Thoracic aorta (tissue), 2 donors: ENCODE measurements at places on chromosomes 11 and 22. TPM values are rescaled to one million over a fixed set of nuclear protein-coding genes. Genes with fewer than 3 reads are reported as not detected.

DNA sequence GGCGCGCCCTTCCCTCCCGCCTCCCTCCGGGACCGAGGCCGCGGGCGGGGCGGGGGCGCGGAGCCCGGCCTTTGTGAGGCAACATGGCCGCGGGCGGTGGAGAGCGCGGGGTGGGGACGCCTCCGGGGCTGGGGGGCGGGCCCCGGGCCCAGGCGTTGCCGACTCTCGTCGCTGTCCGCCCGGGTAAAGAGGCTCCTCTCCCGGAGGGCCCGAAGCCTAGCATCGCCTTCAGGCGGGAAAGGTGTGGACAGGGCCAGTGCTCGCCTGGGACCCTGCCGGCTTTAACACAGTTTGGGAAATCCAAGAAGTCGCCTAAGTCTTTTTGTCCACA, 369 bp downstream of the DGCR8 start:
- DNase-seq = peak; percentile 11

DNA sequence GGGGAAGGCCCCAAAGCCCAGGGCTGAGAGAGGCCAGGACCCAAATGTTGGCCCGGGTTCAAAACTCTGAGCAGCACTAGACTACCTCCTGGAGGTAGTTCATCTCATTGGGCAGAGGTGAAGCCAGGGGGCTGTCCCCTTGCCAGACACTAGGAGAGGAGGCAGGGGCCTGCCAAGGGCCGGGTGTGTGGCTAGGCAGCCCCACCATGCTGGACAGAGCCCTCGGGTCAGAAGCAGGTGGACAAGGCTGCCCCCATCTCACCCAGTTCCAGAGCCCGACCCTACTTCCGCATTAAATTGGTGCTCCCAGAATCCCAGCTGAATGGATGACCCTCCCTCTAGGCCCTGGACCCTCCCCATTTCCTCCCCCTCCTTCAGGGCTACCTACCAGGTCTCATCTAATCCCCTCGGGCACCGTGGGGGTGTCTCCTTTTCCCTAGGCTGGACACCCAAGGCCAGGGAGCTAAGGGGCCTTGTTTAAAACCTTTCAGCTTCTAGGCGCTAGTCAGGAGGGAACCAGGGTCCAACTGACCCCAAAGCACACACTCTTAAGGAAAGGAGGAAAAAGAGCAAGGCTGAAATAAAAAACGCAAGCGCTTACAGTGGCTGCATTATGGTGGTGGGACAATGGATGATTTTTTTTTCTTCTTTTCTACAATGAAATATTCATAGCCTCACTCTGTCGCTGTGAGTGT, 72.1 kb upstream of the TCF20 start:
- no peak for DNase-seq

DNA sequence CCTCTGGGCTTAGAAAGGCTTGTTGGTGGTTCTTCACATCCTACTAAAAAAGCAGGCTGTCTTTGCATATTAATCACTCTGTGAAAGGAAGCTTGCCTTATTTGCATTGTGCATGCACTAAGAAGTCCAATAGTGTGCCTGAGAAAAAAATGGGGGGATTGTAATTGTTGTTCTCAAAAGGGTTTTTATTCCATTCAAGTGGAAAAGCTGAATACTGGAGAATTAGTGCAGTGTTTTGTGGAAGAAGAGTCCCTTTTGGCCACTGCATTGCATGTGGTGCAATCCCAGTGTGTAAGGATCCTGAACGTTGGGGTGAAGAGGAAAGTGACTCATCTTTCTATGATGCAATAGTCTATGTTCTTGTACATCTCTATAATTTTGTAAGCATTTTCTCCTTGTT, 16.5 kb downstream of the NCAM1 start:
- no peak for DNase-seq

DNA sequence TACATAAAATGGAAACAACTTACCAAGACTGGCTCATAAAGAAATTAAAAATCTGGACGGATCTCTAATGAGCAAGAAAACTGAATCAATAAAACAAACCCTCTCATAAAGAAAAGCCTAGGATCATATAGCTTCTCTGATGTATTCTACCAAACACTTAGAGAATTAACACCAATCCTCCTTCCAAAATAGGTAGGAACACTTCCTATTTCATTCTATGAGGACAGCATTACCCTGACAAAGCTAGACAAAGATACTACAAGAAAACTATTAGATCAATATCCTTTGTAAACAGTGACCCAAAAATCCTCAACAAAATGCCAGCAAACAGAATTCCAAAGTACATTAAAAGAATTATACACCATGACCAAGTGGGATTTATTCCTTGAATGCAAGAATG, 52.9 kb upstream of the CLTCL1 start:
- no peak for DNase-seq

DNA sequence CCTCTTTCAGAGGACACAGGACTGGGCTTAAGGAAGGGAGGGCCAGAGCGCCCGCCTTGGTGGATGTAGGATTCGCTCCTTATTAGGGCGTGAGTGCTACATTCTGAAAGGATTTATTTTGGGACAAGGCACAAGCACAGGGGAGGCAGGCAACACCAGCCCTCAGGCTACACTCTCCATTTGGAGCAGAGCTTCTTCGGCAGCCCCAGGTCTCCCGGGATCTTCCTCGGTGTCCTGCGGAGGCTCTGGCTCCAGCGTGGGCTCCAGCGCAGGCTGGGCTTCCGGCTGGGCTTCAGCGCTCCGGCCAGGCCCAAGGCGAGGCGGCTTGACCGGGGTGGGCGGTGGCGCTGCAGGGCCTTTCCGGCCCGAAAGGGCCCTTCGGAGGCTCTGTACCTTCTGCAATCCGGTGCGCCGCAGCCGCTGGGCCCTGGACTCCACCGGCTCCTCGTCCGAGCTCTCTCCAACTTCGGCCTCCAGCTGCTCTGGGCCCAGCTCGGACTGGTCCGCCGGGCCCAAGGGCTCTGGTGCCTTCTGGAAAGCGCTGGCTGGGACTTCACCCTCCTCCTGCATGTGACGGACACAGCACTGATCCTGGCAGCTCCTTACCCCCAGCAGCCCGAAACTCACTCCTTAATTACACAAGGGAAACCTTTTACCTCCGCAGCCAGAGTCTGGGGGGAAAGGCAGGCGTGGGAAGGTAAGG, 1.1 kb downstream of the CAVIN3 start:
- peak; percentile 10 for DNase-seq

- no peak for DNase-seq
Measured at GRCh38 chr11:72924568-72925190, 110.5 kb downstream of the ATG16L2 start.

Gene TEF
- 23.1 TPM for total RNA-seq
